Thoracic aorta endothelial cell (primary cell): ENCODE measurements at places on chromosomes 7 and 10. TPM values are rescaled to one million over a fixed set of nuclear protein-coding genes. Genes with fewer than 3 reads are reported as not detected.

CALHM3 gene
- total RNA-seq = not detected in 2 replicates

SLIT1 gene
- under 0.01 TPM in 1 of 2 replicates, not detected in the other for total RNA-seq

METTL27 gene
- total RNA-seq = 0.66 and 4.7 TPM in 2 replicates

RAPGEF5 gene
- 140 and 233 TPM in 2 replicates for total RNA-seq

SPDYE6 gene
- total RNA-seq = not detected in 2 replicates

GIMAP4 gene
- total RNA-seq = 117 and 242 TPM in 2 replicates

AKR1E2 gene
- 2.0 and 2.8 TPM in 2 replicates for total RNA-seq

IFIT1B gene
- not detected in 2 replicates for total RNA-seq

ERV3-1 gene
- total RNA-seq = 32.2 and 50.5 TPM in 2 replicates

GPRIN2 gene
- total RNA-seq = not detected in 2 replicates

CFTR gene
- not detected in 2 replicates for total RNA-seq

LOXL4 gene
- total RNA-seq = 1.2 and 1.6 TPM in 2 replicates

CYP2E1 gene
- not detected in 2 replicates for total RNA-seq

TET1 gene
- 0.40 and 0.65 TPM in 2 replicates for total RNA-seq
